ENCODE measurements at places on chromosomes 5 and 9.

DNA sequence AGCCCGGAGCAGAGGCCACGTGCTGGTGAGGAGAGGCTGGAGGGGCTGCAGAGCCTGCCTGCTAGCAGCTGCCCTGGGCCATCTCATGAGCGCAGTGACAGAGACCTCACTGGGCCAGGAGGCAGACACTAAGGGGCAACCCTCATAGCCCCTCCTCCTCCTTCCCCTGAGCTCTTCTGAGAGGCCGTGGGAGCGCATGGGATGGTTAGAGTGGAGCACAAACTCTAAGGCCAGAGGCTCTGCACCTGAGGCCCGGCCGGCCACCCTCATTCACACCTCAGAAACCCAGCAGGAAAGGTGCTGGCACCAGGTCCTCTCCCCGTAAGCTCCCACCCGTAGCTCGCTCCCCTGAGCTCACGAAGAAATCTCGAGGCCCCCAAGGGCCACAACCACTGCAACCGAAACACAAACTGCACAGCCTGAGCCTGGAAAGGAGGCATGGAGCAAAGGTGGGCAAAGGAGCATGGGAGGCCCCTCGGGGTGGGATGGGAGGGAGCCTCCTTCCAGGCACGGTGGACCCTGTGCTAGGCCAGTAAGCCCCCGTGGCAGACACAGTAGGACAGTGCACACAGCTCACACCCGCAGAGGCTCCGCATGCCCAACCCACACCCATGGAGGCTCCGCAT is 17.7 kb downstream of the CAMSAP1 start:
- DNase-seq = no peak

DNA sequence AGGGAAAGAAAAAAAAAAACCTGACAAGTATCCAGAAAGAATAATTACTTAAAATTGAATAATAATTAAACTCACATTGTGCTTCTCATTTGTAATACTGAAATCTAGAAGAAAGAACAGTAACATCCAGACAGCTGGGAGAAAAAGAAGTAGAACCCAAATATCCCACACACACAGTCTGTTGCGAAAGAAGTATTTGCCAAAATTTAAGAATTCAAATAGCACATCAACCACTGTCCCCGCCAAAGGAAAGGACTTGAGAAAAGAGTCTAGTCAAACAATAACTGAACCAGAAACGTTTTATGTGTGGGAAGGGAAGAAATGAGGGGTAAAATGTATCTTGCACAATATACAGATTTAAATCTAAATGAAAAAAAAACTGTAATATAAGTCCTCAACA is 202.8 kb downstream of the MLLT3 start:
- no peak for DNase-seq

DNA sequence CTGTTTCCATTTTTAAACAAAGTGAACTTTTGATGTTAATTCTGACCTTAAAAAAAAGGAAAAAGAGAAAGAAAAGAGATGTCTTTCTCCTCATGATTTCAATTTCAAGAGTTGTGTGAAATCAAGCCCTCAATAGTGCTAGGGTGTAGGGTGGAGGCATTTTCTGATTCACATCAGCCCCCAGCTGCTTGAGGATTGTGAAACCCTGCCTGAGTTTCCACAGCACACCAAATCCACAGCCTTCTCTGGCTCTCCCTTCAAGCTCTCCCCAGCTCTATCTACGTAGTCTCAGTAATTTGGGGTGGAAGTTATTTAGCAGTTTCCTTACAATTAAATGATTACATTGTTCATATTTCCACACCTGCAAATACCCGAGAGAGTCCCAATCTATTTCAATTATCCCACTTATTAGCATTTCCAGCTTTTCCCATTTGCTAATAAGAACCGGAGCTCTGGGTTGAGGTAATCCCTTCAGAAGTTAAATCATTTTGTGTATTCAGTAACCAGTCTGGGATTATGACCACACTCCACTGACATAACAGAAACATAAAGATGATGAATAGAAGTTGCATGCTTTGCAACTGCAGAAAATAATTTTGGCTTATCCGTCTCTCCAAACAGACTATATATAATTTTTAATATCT is 54.9 kb downstream of the MTX3 start:
- DNase-seq = no peak

DNA sequence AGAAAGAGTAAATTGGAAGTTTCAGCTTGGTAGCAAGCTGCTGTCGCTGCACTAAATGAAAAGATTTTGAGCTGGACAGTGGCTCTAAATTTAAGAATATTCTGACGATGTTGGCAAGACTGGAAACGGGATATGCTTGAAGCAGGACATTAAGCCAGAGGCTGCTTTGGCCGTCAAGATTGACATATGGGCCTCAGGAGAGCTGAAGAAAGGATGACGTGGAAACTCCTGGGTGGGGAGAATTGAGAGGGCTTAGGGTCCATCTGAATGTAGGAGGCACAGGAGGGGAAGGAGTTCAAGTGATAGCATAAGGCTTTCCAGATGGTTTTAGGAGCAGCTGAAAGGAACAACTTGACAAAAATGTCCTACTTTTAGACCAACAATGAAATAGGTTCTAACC is 108.9 kb downstream of the PAPPA start:
- DNase-seq = no peak

GRCh38 chr9:98832768-98833089 is 25.3 kb downstream of the GALNT12 start:
- no peak for DNase-seq

DNA sequence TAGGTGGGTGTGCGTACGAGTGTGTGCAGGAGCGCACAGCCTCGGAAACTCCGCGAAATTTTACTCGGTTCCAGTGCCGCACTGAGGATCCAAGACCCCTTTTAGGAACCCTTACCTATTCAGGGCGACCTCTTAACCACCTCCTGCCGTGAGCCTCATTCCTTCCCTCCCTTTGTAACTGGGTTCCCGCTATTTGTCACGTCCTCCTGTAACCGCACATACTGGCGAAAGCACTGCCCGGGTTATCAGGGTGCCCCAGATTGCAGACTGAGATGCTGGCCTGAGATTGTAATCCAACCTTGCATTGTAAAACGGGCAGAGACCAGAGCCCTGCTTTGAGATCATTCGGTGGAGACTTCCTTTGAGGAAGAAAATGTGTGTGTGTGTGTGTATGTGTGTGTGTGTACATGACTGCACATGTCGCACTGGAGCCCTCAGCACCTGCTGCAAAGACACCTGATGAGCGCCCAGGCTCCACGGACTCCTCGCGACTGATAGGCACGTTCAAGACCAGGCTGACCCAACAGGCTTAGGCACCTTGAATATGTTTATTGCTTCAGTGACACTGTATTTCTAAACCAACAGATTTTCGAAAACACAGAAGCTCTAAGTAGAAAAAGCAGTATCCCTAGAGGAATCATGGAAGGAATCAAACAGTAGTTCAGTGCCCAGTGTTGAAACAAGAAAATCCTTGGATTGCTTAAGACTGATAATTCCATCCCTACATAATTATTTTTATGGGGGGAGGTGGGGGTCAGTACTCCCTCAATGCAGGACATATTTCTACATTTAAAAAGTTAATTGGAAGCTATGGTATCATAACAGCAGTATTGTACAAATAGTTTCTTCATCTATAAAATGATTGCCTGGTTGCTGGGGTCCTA is 86.5 kb upstream of the TNFAIP8 start:
- peak; percentile 28 for DNase-seq
